Skin of body (tissue), 3 donors: ENCODE measurements at places on chromosomes 5 and 9.

DNA sequence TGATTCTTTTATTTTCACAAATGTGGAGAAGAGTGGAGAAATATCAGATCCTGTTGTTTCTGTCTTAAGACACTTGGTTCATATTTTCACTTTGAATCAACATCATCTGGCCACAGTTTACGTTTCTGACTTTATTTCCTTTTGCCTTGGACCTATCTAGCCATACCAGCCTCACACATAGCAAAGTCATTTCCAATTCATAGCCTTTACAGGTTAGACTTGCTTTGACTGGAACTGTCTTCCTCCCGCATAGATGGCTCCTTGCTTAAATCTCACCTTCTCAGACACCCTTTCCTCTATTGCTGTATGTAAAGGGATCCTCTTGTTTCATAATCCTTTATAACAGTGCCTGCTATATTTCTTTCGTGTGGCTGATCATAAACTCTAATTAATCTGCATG is 297.8 kb downstream of the SH3GL2 start:
- no peak for DNase-seq

DNA sequence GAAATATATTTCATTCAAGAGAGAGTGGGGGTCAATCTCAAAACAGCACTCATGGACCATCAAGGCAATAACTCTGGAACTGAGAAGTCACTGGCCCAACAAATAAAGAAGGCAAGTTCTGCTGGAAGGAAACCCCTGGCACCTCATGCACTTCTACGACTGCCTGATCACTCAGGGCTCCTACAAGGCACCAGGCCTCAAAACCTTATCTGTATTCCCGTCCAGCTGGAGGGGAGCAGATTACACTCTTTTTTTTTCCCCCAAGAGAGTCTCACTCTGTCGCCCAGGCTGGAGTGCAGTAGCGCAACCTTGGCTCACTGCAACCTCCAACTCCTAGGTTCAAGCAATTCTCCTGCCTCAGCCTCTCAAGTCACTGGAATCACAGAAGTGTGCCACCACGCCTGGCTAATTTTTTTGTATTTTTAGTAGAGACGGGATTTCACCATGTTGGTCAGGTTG is 49.9 kb downstream of the P4HA2 start:
- no peak for DNase-seq

DNA sequence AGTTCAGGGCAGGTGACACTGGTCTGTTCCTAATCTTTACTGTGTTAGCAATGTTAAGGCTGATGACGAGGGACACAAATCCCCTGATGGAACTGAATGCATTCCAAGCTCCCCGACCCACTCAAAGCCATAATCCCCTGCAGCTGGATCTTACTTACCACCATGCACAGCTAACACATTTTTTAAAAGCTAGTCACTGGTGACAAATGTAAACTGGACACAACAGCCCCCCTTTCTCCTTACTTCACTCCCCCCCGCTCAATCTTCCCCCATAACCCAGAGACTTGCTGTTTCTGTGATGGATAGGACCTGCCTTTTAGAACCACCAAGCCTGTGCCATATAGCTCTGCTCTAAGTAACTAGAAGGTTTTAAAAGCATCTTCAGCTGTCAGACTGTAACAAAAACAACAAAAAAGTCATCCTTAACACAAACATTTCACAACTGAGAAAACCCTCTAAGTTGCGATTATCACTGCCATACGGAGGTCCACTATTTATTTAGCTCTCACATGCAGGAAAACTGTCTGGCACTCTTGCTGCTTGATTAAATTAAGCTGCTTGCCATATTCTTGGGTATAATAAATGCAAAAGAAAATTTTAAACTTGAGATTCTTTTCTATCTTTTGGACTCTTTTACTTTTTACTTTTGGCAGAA is 44.4 kb downstream of the BNC2 start:
- DNase-seq: peak; percentile 10

- no peak for DNase-seq
These were observed 55.5 kb upstream of the ZNF354A start for GRCh38 chr5:178785999-178786398.

GRCh38 chr9:22143799-22144625 is 134.9 kb upstream of the CDKN2B start:
- no peak for DNase-seq

DNA sequence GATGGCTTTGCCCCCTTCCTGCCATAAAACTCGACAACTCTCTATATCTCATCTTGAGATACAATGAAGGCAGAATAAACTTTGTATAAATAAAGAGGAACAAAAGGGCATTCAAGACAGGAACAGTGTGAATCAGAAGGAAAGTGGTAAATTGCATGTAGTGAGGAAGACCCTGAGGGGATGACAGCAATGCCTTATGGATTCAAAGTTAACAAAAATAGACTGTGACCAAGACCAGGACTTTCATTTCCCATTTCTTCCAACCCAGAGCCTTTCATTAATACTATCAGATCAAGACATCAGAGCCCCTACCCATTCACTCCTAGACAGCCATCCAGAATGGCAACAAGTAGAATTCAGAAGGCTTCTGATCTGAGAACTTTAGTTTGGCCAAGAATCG is 46.4 kb upstream of the ZNF462 start:
- no peak for DNase-seq

DNA sequence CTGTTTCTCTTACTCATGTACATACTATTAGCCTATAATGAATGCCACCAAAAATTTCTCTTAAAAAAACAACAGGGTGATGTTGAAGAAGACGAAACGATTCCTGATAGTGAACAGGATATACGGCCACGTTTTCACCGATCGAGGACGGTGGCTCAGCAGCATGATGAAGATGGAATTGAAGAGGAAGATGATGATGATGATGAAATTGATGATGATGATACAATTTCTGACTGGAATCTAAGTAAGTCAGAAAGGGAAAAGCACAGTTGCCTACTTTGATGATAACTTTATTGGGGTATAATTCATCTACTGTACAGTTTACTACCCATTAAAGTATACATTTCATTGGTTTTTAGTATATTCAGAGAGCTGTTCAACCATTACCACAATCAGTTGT is 66.5 kb downstream of the TNPO1 start:
- DNase-seq: no peak

DNA sequence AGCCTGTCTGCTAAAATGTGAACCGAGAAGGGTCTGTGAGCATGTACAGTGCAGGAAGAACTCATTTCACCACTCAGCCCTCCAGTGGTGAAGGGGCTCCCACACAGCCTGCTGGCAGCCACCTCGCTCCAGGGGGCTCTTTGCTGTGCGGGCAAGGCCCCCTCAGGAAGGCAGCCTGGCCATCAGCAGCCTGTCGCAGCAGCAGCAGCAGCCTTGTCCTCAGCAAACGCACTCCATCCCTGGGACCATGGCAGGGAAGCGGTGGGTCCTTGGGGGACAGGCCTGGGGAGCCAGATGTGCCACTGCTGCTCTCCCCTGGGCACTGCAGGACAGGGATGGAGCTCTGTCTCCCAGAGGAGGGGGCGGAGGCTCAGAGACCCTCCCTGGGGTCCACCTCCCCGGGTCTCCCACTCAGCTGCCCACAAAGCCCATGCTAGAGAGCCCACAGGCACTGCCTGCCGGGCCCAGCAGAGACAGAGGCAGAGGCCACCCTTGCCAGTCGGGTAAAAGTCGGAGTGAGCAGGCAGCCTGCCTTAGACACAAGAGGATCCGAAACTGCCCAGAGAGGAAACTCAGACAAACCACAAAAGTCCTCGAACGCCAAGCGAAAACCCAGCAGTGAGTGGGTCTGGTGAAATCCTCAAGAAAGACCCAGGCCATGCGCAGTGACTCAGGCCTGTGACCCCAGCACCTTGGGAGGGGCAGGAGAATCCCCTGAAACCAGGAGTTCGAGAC is 8.0 kb downstream of the BRD3 start:
- no peak for DNase-seq

DNA sequence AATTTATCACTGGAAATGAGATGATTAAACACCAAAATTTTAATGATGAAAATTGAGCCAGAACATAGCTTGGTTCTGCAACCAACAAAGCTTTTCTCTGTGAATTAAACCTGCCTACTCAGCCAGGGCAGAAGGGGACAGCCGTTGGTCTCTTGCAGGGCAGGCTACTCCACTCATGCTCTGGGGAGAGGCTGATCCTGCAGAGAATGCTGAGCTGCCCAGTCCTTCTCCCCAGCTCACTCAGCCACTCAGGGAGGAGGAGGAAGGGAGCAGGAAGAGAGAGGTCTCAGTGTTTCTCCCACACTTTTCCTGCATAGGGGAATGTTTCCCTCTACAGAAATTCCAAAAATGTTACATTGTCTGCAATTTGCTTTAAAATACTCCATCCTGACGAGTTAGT is 40.4 kb upstream of the HMHB1 start:
- DNase-seq: no peak

DNA sequence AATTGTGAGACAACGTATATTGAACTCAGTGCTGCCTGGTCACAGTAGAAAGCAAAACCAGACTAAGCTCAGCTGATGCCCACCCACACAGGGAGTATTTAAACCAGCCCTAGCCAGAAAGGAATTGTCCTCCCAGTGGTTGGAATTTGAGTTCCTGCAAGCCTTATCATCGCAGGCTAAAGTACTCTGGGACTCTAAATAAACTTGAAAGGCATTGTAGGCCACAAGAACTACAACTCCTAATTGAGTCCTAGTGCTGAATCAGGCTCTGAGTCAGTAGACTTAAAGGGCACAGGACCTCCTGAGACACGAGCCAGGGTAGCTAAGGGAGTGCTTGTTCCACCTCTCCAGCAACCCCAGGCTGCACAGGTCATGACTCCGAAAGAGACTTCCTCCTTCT is 171.4 kb downstream of the MCTP1 start:
- no peak for DNase-seq

DNA sequence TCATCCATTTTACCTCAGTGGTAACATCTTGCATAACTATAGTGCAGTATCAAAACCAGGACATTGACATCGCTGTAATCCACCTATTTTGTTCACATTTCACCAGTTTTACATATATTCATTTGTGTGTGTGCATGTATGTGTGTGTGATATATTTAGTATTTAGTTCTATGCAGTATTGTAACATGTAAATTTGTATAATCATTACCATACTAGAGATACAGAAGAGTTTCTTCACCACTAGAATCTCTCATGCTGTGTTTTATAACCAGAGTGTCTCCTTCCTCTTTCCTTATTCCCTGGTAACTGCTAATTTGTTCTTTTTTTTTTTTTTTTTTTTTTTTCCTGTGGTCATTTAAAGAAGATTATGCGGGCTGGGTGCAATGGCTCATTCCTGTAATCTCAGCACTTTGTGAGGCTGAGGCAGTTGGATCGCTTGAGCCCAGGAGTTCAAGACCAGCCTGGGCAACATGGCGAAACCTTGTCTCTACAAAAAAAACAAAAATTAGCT is 11.0 kb downstream of the RASA1 start:
- no peak for DNase-seq
